ENCODE measurements at places on chromosomes 11 and 22. TPM values are rescaled to one million over a fixed set of nuclear protein-coding genes. Genes with fewer than 3 reads are reported as not detected.

The CLCF1 gene
- total RNA-seq: 3.2 TPM

The TENM4 gene
- total RNA-seq: 11.6 TPM

The FXYD6 gene
- total RNA-seq: not detected

The UPK3A gene
- total RNA-seq: not detected

The ASRGL1 gene
- 0.14 TPM for total RNA-seq

The CARNS1 gene
- total RNA-seq: under 0.01 TPM

The OR10D3 gene
- total RNA-seq: not detected

The TMEM151A gene
- total RNA-seq: under 0.01 TPM

The IFTAP gene
- 12.6 TPM for total RNA-seq

The RFPL2 gene
- not detected for total RNA-seq

The PKDREJ gene
- not detected for total RNA-seq

The LMNTD2 gene
- 2.0 TPM for total RNA-seq

The SESN3 gene
- 14.7 TPM for total RNA-seq

The FOLH1 gene
- 0.34 TPM for total RNA-seq

The ANO9 gene
- 15.9 TPM for total RNA-seq

The BARX2 gene
- total RNA-seq: 2.7 TPM

The L3MBTL2 gene
- 23.8 TPM for total RNA-seq

The CHADL gene
- total RNA-seq: 1.4 TPM

The MPZL3 gene
- 64.3 TPM for total RNA-seq

The INPP5J gene
- 0.34 TPM for total RNA-seq

The HORMAD2 gene
- not detected for total RNA-seq

The MED17 gene
- 23.9 TPM for total RNA-seq

The PGGHG gene
- total RNA-seq: 5.5 TPM

The GPR152 gene
- total RNA-seq: not detected

The FGF4 gene
- total RNA-seq: not detected

The OR51T1 gene
- not detected for total RNA-seq

The FOSL1 gene
- total RNA-seq: 27.7 TPM

The NCF4 gene
- total RNA-seq: not detected

The TRIM49 gene
- total RNA-seq: not detected

The PAMR1 gene
- 7.2 TPM for total RNA-seq

The MRGPRE gene
- total RNA-seq: not detected

The UBE2L3 gene
- total RNA-seq: 15.0 TPM

The KBTBD4 gene
- 9.0 TPM for total RNA-seq

The SCGB2A2 gene
- not detected for total RNA-seq

The HTR3B gene
- not detected for total RNA-seq

The APOBEC3F gene
- 2.1 TPM for total RNA-seq

Data from nasal cavity respiratory epithelium epithelial cell of viscerocranial mucosa (primary cell).